Prostate gland (tissue), 2 donors: ENCODE measurements at places on chromosomes 13 and 19.

DNA sequence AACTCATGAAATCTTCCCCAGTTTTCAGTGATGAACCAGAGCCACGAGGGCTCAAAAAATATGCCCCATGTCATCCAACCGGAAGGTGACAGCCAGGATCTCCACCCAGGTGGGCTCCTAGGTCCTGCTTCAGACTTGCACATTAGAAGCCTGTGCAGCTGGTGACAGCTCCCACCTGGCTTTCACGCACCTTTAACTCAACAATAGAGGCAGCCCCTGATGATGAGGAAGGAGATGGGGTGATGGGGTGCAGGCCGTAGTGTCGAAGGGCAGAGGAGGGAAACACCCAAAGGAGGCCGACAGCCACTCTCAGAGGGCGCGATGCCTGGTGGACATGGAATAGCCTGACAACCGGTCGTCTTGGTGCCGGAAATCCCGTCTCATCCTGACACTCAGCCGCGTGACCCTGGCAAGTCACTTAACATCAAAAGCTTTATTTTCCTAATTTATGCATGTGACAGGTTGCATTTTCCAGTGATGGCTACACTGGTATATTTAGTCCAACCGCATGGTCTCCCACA is 118.0 kb downstream of the SOX1 start:
- DNase-seq, result no peak

DNA sequence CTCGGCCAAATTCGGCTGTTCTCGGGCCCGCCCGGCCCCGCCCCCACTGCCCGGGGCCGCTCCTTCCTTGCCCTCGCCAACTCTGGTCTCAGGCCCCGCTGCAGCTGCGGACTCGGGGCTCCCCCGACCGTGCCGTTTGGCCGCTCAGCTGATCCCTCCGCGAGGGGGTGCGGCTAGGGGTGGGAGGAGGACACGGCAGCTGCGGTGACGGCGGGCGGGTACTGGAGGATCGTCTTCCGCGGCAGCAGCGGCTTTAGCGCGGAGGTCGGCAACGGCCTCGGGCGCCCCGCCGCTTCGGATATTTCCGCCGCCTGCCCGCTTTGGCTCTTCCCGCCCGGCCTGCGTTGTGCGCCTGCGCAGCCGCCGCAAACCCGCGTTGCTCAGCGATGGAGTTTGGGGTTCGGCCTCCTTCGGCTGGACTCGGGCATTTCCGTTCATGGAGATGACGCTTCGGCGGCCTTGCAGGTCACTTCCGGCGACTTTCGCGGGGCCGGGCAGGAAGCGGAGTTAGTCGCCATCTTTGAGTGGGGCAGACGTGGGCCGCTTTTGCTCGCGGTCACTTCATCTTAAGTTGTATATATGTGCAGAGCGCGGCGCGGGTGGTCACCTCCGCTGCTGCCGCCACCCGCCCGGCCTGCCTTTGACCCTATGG is 338 bp upstream of the UBE2M start:
- DNase-seq, result peak; percentile 98

- DNase-seq, result no peak
Measured at GRCh38 chr19:1163934-1164683, 10.0 kb downstream of the SBNO2 start.

GRCh38 chr13:74210693-74211393 is 76.6 kb upstream of the KLF12 start:
- no peak for DNase-seq

GRCh38 chr13:24692561-24692960 is 12.4 kb downstream of the ATP12A start:
- DNase-seq, result no peak

GRCh38 chr13:100673713-100674571 is 653 bp downstream of the TMTC4 start:
- DNase-seq, result peak; percentile 14

GRCh38 chr19:27860309-27860934 is 1352.5 kb downstream of the UQCRFS1 start:
- DNase-seq, result no peak

DNA sequence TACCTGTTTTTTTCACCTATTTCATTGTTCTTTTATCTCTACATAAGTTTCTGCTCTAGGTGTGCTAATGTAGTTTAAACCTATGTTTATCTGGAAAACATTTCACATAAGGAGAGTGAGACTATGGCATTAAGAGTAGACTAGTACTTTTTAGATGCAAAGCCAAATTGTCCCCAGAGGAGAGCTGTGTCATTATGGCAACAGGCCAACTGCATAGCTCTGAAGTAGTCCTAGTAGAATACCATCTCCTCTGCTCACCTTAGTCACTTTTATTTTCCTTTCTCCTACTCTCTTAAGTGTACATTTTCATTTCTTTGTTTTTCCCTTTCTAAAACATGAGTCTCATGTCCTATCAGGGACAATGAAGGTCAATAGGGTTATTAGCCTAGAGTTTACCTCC is 123.1 kb downstream of the ITGBL1 start:
- no peak for DNase-seq

GRCh38 chr13:87676254-87677042 is 5.3 kb downstream of the SLITRK5 start:
- DNase-seq, result no peak

DNA sequence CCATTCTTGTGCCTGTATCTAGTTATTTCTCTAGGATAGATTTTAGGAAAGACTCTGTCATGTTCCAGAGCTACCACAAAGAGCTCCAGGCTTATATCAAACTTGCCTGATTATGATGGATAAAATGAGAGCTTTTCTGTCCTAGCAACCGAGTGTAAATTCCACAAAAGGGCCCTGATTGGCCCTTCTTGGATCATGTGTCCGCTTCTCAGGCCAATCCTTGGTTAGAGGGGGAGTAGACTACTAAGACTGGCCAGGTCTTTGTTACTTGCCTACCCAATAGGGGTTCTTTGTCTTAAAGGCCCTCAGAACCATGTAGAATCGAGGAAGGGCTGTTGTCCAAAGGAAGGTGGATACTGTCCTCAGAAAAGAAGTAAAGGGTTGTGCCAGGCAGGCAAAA is 2.4 kb downstream of the DHX34 start:
- no peak for DNase-seq

DNA sequence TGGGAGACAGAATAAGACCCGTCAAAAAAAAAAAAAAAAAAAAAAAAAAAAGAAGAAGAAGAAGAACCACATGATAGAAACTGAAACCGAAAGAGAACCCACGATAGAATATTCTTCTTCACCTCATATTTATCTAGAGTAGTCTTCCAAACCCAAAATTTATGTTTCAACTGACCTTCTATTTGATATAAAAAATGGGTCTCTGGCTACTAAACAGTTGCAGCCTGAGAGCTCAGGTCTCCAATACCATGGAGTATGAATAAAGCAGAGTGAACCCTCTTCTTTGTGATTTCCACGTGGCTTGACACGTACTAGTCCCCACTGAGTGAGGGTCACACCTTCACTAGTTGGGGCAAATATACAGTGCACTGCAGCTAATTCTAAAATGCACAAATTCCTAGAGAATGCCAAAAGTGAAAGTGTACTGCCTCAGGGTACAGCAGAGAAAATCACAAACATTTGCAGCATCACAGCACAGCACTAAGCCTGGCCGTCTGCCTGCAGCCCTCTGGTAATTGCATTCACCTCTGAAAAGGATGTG is 30.8 kb upstream of the RFC3 start:
- no peak for DNase-seq

GRCh38 chr13:51811046-51811445 is 7.1 kb upstream of the DHRS12 start:
- DNase-seq, result no peak

DNA sequence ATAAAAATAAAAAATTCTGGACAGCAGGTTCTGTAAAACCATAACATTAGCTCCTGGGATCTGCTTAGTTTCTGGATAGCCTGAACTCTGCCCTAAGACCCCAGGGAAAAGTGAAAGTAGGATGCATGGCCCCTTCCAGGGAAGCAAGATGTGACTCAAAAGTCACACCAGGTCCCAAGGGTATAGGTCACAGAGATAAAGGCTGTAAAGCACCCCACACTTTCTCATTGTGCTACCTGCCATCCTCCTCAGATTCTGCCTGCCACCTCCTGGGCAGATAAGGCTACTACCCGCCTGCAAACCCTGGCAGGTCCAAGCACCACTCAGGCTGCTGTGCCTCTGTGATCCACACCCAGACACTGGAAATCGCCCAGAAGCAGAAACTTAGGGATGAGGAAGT is 20.6 kb downstream of the FFAR2 start:
- DNase-seq, result peak; percentile 51

DNA sequence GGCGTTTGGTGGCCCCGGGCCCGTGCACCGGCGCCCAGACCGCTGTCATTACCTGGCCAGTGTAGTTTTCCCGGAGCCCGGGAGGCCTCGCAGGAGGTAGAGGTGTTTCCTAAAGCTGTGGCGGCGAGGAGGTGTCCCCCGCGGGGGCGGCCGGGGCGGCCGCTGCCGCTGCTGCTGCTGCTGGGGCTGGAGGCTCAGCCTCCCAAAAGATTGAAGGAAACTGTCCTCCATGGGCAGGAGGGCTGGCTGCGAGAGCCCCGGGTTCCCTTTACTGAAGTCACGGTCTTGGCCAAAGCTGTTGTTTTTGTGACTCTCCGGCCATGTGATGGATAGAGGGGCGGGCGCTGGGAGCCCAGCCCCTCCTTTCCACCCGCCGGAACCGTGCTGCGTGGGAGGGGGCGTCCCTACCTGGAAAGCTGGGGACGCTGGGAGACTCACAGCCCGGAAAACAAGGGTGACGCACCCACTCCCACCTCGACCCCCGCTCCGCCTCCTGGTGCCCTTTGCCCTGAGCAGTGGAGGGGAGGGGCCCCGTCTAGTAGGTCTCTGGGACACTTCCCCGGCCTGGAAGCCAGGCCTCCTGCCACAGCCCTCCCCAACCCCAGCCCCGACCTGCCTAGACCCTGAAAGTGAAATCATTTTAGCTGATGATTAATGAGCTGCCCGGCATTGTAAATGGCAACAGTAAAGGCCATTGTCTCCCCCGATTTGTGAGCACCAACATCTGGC is at the start of gene N4BP2L1:
N4BP2L1 (minus strand) TSS at position 279 of the 729 bp plus-strand sequence; CDS start at position 231, 48 bp downstream.
- DNase-seq, result peak; percentile 80

- no peak for DNase-seq
Measured at GRCh38 chr19:13993590-13994300, 12.4 kb downstream of the RFX1 start.

DNA sequence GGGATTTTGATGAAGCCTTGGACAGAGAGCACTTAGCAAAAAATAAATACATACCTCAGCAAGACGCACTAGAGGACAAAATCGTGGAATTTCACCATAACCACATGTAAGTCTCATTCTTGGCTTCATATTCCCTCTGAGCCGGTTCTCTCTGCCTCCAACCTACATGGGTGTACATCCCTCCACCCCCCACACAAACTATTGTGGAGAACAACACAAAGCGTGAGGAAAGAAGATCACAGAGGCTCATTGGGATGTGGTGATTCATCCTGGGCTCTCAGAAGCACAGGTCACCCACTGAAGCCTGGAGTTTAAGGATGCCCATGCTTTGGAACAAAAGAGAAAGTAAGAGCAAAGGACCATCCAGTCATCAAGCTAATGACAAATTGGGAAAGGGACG is 192.2 kb downstream of the STK24 start:
- no peak for DNase-seq

- DNase-seq, result peak; percentile 33
Measured at GRCh38 chr13:99614465-99614885, 113.2 kb downstream of the TM9SF2 start.

- no peak for DNase-seq
Measured at GRCh38 chr13:109698779-109699178, 87.6 kb downstream of the IRS2 start.

- DNase-seq, result no peak
Measured at GRCh38 chr13:43757266-43757665, 29.5 kb downstream of the ENOX1 start.

DNA sequence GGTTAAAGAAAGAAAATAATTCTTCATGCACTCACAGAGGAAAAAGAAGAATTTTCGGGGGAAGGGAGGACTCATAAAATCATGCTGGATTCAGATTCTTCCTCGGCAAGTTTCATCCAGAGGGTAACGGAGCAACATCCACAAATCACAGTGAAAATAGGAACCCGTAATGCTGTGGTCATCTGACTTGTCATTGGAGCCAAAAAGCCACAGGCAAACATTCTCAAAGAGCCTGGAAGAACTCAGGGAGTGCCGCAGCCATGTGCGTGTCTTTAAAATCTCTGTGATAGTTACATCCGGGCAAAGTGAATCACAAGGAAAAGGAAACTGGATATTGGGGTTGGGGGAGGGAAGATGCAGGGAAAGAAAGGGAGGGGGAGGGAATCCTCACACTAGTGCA is 33.0 kb upstream of the VSTM2B start:
- DNase-seq, result no peak

DNA sequence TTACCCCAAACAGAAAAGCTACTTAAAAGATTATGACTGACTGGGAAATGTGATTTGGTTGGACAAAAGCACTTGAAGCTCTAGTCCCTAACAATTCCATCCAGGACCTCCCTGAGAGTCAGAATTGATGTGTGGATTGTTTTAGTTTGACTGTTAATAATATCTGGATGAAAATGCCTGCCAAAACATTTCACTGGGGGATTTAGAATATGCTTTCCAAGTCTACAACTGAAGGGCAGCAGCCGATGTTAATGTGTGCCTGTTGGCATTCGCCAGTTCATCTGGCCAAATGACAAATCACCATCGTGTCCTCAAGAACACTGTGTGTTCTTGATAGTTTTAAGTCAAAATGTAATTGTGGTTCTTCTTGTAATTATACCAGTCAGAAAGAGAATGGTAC is 76.0 kb upstream of the TSC22D1 start:
- no peak for DNase-seq

DNA sequence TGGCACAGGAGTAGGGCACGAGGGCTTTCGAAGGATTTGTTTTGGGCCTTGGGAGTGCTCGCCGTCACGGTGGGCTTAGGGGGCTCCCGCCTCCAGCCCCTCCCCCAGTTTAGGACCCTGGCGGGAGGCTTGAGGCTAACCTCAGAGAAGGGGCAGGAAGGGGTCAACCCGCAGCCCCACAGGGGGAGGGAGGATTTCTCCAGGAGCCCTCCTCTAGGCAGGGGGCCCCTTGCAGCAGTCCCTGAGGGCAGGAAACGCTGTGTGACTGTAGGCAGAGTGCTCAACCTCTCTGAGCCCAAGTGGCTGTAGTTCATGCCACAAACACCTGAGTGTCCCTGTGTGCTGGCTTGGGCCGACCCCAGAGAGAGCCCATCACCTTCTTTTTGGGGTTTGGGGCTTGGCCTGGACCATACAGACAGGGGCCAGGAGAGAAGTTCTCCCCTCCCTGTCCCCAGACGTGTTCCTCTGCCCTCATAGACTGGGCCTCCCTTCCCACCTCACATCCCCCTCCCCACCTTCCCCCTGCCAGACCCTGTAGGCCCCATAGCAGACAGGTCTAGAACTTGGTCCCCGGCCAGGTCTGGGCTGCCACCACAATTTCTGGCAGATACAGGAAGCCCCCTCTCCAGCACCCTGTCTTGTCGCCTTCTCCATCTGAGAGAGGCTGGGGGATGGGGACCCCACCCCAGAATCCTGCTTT is 8.1 kb downstream of the ISYNA1 start:
- no peak for DNase-seq

DNA sequence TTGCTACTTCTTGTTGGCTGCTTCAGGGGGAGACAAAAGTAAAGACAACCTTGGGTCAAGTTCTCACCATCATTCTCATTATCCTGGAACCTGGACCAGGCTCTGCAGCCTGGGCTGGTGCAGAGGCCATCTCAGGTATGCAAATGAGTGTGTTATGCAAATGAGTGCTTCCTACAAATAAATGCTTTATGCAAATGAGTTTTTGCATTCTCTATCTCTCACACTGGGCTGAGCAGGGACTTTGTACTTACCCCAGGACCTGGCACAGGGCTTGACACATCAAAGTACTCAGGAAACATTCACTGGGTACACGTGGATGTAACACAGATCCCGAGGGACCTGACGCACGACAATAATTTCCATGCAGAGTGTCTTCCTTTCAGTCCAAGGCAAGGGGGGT is 103.0 kb downstream of the DNAJC15 start:
- no peak for DNase-seq
